ENCODE measurements at places on chromosomes 5 and 9. TPM values are rescaled to one million over a fixed set of nuclear protein-coding genes. Genes with fewer than 3 reads are reported as not detected.

PCA3 gene
- total RNA-seq: not detected

PAX5 gene
- total RNA-seq: not detected

C9orf153 gene
- total RNA-seq: 0.14 TPM

PFN3 gene
- not detected for total RNA-seq

LHX6 gene
- total RNA-seq: 1.3 TPM

SPATA31A3 gene
- total RNA-seq: not detected

ANKRD55 gene
- total RNA-seq: not detected

ADRB2 gene
- total RNA-seq: 0.73 TPM

DPYSL3 gene
- total RNA-seq: 16.2 TPM

TAS2R1 gene
- not detected for total RNA-seq

TPPP gene
- 5.7 TPM for total RNA-seq

STKLD1 gene
- 0.85 TPM for total RNA-seq

LCN2 gene
- 3.9 TPM for total RNA-seq

EIF4E1B gene
- not detected for total RNA-seq

KCNV2 gene
- total RNA-seq: not detected

OR1Q1 gene
- total RNA-seq: not detected

CKMT2 gene
- total RNA-seq: not detected

GABRA1 gene
- not detected for total RNA-seq

CCL28 gene
- total RNA-seq: 0.14 TPM

SLC4A9 gene
- total RNA-seq: not detected

LURAP1L gene
- 21.8 TPM for total RNA-seq
